ENCODE measurements at places on chromosomes 4 and X.

GRCh38 chrX:51894697-51895336 lies 1.4 kb downstream of the MAGED1 start:
- no peak for DNase-seq

GRCh38 chrX:12672367-12673106 lies 118.7 kb upstream of the PRPS2 start:
- DNase-seq = no peak

DNA sequence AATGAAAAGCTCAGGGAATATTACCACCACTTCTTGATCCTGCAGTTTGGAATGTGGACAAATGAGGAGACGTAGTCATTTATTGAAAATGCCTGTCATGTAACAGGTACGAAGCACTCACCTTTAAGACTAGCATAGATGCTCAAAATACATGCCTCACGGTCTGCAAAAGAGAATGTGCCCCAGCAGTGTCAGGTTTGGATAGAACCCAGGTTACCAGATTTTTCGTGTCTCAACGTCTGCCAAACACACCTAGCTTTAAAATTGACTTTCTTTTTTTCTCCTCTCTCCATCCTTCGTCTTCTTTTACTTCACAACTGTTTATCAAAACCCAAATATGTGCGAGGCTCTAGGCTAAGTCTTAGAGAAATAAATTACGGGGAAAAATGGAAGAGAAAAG lies 606.8 kb upstream of the ATOH1 start:
- DNase-seq = no peak

DNA sequence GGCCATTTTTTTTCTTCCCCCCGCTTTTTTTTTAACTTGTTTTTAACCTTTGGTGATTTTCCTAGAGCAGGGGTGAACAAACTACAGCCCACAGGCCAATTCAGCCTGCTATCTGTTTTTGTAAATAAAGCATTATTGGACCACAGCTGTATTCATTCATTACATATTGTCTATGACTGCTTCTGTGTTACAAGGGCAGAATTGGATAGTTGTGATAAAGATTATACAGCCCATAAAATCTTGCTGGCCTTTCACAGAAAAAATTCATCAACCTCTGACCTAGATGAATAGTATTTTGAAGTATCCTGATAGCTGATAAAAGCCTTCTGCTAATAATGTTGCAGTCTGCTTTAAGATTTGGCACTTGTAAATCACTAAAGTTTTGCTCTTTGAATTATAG lies 63.4 kb downstream of the SMAD1 start:
- DNase-seq = no peak

All from neural crest cell (in vitro differentiated cells).